ENCODE measurements at places on chromosomes 2 and 18.
A peak's percentile ranks its signal among the peaks of the same experiment; 100 is the strongest.

GRCh38 chr2:105329561-105330495 lies at the start of gene TGFBRAP1:
TSS of gene TGFBRAP1 (minus strand) at chr2:105329735. CDS start at chr2:105308301, 21,434 bp downstream.
- peak; percentile 55 for DNase-seq

DNA sequence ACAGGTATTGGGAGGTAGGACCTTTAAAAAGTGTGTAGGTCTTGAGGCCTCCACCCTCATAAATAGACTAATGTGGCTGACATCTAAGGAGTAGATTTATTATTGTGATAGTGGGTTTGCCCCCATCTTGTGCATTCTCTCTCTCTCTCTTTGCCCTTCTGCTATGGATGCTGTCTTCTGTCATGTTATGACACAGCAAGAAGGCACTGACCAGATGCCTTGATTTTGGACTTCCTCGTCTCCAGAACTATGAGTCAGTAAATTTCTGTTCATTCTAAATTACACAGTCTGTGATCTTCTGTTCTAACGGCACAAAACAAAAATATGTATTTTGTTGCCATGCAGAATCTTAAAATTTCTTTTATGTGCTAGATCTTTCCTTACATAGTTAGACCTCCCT lies 66.9 kb downstream of the ATAD2B start:
- no peak for DNase-seq

DNA sequence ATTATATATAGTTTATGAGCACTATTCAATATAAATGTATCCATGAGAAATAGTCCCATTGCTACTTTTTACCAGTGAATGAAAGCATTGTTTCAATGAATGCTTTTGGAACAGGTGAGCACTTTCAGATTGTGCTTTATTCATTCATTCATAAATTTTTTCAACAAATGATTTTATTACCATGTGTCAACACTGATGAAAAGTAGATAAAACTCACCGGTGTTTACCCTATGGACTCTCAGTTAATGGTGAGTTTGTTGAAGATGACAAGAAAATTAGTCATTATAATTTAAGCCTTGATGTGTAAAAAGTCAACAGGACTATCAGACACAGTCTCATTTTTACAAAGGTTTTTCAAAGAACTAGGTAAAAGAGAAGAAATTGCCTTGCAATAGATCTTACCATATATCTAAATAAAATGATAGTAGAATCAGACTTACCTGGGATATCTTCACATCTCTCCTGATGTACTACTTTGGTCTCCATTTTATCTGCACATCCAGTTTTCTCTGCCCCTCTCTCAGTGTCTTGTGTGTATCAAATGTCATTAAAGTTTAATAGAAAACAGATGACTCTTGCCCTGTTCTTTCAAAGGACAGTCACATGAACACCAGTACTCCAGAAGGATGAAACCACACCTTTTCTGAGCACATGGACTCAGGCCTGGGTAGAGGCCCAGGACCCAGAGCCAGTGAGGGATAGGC lies 325.3 kb upstream of the RND3 start:
- no peak for DNase-seq

- DNase-seq = no peak
These were observed 317.6 kb upstream of the SMIM21 start for GRCh38 chr18:75745147-75745546.

DNA sequence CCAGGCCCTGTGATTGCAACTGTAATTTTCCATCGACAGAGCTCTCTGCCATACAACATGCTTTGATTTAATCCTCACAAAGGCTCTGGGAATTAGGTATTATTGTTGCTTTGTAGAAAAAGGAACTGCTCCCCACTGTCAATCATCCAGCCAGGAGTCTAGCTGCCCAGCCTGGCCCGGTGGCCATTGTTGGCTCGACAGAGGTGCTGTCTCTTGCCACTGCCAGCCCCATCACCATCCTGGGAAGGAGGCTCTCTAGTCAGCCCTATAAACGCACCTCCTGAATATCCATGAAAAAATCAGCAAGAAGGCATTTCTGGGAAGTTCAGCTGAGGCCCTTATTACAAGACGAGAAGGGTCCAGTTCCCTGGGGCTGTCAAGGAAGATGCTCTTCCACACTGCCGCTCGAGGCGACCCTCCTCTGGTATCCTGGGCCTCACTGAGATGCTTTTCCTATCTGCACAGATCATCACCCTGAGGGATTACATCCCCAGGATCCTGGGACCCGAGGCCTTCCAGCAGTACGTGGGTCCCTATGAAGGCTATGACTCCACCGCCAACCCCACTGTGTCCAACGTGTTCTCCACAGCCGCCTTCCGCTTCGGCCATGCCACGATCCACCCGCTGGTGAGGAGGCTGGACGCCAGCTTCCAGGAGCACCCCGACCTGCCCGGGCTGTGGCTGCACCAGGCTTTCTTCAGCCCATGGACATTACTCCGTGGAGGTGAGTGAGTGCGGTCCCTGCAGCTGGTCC lies 71.0 kb downstream of the TPO start:
- no peak for DNase-seq

GRCh38 chr2:59752071-59752470 lies 801.4 kb downstream of the BCL11A start:
- DNase-seq = no peak

GRCh38 chr18:29311580-29311979 lies 1134.7 kb upstream of the CDH2 start:
- DNase-seq = no peak

DNA sequence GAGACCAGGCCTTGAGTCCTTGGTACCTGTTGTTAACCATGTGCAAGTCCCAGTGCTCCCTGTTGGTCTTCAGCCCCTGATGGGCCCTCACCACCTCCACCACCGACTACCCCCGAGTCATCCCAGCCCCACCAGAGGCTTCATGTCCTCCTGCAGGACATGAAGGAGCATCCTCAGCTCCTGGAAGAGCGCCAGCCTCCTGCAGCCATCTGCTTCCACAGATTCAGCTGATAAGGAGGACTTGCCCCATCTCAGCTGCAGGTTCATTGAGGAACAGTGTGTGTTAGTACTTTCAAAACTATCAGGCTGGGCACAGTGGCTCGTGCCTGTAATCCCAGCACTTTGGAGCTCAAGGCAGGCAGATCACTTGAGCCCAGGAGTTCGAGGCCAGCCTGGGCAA lies 151.9 kb downstream of the ATP9B start:
- no peak for DNase-seq

DNA sequence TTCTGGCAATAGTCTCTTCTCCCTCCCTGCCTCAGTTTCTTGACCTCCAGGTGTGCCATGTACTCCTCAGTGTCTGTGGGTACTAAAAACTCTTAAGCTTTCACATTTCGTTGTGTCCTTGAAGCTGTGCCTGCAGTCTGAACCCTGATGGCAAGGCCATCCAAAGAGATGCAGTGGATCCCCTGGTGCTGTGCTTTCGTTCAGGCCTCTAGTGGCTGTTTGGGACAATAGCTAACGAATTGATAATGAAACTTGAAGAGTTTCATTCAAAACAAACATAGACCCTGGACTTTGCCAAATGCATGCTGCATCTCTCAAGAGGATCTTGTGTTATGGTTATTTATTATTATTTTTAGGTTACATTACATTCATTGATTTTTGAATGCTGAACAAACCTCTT lies 523.1 kb upstream of the FSIP2 start:
- no peak for DNase-seq

DNA sequence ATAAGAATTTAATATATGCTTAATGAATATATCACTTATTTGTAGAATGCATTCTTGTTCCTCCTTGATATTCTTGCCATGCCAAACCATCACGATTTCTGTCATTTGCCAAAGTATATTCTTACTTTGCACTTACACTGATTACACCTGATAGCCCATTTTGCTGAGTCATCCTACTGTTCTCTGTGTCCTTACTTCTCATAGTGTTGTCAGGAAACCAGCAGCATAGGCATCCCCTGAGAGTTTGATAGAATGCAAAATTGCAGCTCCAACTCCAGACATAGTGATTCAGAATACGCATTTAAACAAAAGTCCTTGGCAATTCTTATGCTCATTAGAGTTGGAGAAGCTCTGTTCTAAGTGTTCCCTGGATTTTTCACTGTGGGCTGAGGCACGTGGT lies 687.1 kb downstream of the DPP10 start:
- DNase-seq = no peak

GRCh38 chr2:160695402-160696086 lies 201.9 kb upstream of the RBMS1 start:
- DNase-seq = no peak

DNA sequence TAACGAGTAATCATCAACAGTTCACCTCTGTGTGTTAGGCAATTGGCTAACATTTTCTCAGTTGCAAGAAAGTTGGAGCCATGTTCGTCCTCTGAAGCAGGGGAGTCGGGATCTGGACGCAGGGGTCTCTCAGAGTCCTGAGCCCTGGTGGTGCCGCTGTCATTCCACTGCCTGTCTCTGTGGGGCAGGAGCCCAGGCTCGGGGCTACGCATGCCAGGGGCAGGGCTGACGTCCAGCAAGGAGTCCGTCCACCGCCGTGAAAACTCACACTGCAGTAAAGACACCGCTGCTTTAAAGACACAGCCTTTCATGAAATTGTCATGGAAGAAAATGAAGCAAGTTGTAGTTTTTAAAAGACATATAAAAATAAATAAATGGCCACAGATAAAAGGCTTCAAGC lies 571.1 kb upstream of the SOX11 start:
- DNase-seq = no peak

GRCh38 chr2:188659656-188660406 lies 314.3 kb upstream of the COL3A1 start:
- no peak for DNase-seq

DNA sequence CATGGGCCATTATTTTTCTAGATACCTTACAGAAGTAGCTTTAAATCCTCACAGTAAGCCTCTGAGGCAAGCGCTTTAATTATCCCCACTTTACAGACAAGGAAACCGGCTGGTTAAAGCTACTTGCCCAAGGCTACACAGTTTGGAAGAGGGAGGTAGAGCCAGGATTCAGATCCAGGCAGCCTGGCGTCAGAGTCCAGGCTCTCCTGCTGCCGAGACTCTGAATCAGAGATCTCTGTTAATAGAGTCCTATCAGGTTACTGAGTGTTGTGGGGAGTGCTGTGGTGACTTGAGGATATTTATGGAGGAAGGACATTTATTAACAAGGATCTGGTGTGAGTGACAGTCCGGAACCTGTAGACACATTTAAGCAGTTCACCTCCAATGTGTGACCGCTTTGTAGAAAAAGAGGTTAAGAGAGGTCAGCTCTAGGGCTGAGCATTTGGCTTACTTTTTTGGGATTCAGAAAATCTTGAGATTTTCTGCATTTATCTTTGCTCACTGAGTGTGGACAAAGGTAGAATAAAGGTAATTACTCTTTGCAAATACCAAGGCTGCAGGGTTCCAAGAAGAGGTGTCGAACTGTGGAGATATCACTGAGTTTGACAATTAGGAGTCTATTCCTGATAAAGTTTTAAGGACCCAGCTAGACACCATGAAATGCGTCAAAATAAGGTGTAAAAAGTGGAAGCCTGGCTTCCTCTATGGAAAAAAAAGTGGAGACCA lies 1.6 kb upstream of the CEP192 start:
- no peak for DNase-seq
